ENCODE measurements at places on chromosomes 7 and 10.

- no peak for DNase-seq
Measured at GRCh38 chr7:45660901-45661211, 86.7 kb downstream of the ADCY1 start.

- no peak for DNase-seq
Measured at GRCh38 chr10:98470850-98471249, 24.1 kb upstream of the HPS1 start.

DNA sequence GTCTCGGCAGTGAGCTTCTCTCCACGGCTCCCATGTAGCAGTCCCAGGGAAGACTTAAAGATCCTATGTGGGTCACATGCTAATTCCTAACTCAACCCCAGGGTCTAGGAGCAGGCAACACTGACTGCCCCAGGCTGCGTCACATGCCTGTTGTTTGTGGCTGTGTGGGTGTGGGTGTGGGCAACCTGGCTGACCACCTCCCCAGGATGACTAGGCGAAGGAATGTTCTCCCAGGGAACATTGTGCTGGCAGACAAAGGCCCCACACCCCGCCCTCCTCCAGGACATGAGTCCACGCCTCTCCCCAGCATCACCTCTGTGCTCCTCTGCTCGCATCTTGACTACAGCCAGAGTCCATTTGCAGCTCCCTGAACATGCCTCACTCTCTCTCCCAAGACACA, 30.3 kb downstream of the SLC29A3 start:
- DNase-seq = no peak

DNA sequence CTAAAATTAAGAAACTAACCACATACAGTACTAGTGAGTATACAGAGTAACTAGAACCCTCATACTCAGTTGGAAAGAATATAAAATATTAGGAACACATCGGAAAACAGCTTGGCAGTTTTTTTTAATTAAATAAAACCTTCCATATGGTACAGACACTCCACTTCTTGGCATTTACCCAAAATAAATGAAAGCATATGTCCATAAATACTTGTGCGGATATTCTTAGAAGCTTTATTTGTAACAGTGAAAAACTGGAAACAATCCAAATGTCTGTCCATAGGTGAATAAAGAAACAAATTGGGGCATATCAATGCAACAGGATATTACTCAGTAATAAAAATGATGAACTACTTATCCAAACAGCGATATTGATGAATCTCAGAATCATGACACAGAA, 410.0 kb downstream of the HTR7 start:
- no peak for DNase-seq

DNA sequence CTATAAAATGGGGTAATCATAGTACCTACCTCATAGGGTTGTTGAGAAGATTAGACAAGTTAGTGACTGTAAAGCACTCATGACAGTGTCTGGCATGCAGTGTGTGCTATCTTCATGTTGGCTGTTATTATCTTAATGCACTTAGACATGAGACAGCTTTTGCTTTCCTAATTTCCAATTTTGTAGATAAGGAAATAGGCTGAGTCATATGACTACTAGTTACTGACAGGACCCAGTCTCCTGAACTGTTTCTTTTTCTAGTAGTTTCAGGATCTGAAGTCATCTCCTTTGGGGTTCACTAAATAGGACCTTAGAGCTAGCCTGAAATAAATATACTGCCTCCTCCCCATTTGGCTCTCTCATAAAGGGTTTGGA, 74.2 kb downstream of the SNX10 start:
- no peak for DNase-seq

- DNase-seq = no peak
Measured at GRCh38 chr7:115183431-115184057, 261.6 kb downstream of the MDFIC start.

GRCh38 chr10:65518379-65518778, 1407.5 kb upstream of the LRRTM3 start:
- no peak for DNase-seq

DNA sequence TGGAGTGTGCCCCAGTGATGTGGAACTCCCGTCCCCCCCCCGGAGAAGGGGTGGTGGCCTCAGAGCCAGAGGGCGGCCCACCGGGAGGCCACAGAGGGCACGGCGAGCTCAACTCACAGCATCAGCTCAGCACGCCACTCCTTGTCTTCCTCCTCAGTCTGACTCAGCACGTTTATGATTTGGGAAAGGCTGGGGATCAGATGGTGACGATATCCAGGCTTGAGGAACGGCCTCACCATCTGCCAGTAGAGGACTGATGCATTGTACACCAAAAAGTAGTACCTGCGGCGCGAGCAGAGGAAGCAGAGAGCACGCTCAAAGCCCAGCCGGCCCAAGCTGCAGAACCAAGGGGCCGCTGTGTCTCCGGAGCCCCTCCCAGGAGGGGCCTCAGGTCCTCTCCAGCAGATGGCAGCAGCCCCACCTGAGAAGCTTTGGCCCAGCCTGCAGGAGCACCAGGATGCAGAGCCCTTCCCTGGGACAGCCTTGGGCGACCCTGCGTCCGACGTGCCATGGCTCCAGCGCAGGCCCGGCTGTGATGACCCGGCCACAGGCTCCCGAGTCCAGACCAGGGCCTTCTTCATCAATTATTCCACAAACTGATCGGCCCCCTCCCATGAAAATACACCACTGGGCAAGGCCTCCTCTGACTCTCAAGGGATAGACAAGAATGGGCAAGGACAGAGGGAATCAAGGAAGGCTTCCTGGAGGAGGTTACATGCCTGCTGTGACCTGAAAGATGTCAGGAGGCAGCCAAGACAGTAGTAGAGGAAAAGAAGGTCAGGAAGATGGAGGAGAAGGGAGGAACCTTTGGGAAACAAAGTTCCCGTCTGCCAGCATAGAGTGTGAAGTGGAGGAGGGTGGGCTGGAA, 3.7 kb downstream of the CFAP46 start:
- no peak for DNase-seq

DNA sequence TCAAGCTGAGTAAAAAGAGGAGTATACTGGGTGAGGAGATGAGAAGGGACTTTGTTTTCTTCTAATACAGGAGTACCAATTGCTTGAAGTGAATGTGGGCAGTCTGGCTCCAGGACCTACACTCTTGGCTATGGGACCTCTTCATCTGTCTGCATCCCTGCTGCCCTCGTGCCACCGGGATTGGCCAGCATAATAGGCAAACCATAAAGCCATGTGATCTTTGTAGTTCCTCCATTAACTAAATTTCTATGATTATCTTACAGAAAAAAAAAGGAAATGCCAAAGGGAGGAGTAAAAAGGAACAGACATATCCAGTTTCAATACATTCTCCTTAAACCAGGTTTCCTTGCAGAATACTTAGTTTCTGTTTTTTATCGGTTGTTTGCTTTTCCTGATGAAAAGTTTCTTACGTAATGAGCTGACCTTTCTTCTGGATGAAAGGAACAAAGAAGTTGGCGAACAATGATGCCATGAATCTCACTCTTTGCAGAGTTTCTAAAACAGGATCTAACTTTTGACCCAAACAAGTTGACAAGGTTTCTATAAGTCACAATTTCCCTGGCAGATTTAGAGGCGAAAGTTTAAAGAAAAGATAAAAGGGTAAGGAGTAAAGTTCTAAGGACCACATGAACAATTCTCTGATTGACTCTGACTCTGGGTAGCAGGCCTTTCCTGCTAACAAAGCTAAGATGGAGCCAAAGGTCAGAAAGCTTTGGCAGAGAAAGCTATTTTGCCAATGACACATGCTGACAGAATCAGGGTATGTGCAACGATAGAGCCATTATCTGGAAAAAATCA, 54.1 kb downstream of the LAMB1 start:
- peak; percentile 90 for DNase-seq

- DNase-seq = no peak
Measured at GRCh38 chr7:25369786-25370185, 141.5 kb upstream of the NPVF start.

DNA sequence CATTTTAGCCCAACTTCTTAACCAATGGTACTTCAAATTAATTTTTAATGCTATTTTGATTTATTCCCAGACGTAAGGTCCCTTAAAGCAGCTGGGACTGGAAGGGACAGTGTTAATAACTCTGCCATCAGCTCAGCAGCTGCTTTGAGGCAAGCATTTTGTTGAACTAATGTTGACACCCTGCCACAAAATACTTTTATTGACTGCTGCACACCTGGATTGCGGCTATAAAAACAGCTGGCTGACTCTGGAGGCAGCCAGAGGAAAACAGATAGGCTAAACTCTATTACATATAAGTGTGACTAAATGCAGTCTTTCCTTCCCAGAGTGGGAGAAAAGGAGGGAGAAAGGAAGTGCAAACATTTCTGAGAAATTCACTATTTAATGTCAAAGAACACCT, 77.6 kb downstream of the ETV1 start:
- no peak for DNase-seq

DNA sequence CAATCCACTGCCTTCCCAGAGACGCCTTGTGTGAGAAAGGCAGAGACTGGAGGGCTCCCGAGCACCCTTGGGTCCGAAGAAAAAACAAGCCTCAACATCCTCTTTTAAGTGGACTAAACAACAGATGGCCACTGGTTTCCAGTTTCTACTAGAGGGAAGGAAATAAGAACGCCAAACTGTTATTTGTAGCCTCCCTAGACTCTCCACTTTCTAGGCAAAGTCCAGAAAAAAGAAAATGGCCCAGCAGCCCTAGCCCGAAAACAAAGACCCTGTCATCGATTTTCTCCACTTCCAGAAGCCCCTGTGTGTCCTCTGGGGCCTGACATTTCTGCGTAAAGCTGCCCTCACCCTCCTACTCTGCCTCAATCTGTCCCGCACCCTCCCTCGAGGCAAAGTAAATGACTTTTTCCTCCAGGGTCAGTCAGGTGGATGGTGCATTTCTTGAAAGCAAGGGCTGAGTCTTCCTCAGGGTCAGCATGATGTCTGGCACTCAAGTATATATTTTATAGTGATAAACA, 6.0 kb downstream of the RGS10 start:
- DNase-seq = no peak

- DNase-seq = peak; percentile 98
Measured at GRCh38 chr7:28041508-28042314, 138.9 kb downstream of the JAZF1 start.

- DNase-seq = no peak
Measured at GRCh38 chr10:127997271-127997670, 90.4 kb downstream of the PTPRE start.

- no peak for DNase-seq
Measured at GRCh38 chr10:1643908-1644179, 93.5 kb downstream of the ADARB2 start.

- no peak for DNase-seq
Measured at GRCh38 chr7:47654672-47655298, 72.9 kb upstream of the TNS3 start.

- DNase-seq = no peak
Measured at GRCh38 chr7:84507529-84507928, 312.9 kb upstream of the SEMA3A start.

DNA sequence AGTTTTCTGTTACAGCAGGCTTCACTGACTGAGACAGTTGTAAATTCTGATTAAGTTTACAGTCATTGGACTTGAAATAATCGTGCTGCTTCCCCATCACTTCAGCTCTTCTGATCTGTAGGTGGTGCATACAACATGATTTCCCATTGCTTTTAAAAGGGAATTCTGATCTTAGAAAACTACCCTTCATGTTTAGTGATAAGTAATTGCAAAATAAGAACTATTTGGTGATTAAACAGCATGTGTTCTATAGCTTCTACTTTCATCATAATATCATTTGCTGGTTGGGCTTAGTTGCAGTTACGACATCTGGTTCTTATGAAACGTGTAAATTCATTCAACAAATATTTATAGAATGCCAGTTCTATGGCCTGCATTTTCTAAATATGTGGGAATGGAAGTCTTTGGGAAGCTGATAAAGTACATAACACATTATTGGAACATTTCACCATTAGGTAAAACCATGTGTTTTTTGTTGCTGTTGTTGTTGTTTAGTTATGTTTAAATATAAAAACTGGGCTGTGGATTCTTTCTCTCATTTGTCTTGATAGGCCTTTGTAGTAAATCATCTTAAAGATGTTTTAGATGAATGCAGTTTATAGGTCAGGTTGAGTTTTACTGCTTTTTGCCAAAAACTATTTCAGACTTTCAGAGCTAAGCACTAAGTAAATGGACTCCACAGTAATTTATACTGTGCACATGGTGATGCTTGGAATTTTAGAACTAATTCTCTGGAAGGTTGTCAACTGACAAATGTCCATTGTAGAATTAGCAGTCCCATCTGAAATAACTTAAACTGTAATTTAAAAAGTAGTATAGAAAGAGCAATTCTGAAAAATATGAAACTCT, 13.1 kb downstream of the GNAI1 start:
- peak; percentile 89 for DNase-seq

DNA sequence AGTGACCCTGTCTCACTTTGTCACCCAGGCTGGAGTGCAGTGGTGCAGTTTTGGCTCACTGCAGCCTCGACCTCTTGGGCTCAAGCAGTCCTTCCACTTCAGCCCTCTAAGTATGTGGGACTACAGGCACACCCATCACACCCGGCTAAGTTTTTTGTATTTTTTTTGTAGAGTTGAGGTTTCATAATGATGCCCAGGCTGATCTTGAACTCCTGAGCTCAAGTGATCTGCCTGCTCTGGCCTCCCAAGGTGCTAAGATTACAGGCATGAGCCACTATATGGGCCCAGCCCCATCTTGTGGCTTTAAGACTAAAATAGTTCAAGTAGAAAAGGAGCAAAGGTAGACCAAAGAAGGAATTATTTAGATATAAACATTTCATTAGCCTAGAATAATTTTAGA, 65.5 kb downstream of the MLLT10 start:
- no peak for DNase-seq

DNA sequence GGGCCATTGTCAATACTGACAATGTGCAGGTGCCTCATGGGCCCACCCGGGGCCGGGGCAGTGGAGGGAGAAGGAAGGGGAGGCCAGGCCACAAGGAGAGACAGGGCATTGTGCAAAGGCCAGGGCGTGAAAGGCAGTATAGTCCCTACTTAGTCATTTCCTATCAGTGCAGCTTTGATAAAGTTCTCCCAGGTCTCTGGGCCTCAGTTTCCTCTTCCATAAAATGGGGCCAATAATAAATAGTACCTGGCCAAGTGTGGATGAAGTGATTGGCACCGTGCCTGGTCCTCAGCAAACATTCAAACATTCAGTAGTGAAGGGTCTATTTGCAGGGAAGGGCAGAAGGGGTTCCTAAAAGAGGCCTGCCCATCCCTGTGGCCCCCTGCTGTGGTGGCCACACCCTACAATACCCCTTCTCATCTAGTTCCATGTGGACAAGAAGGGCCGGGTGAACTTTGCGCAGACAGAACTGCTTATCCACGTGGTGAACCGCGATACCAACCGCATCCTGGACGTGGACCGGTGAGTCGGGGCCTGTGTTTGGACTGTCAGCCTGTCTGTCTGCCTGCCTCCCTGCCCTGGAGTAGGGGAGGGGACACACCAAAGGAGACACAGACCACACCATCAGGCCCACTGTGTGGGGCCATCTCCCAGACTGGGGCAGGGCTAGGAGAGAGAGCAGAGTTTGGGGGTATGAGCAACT, 36.9 kb upstream of the VSIR start:
- no peak for DNase-seq

DNA sequence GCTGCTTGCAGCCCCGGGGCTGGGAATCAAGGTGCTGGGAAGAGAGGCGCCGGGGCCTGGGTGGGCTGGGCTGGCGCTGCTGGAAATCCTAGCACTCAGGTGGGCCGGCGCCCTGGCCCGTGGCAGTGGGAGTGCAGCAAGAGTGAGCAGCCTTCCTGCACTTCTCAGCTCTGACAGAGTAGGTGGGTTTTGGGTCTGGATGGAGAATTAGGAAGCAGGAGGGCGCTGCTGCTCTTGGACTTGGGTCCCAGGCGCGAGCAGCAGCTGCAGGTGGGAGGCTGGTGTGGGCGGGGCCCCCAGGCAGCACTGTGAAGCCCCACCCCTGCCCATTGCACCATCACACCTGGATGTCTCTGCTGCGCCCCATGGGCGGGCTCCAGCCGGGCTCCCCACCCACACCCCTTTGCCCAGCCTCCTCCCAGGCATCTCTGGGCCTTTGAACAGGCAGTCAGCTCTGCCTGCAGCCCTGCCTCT, 6.0 kb downstream of the BRI3 start:
- DNase-seq = no peak

- DNase-seq = no peak
Measured at GRCh38 chr10:132476146-132477065, 61.2 kb upstream of the INPP5A start.

Data from GM04503 (cell line).